ENCODE measurements at places on chromosomes 6 and 20. TPM values are rescaled to one million over a fixed set of nuclear protein-coding genes. Genes with fewer than 3 reads are reported as not detected.
A peak's percentile ranks its signal among the peaks of the same experiment; 100 is the strongest.

NRN1 gene
- total RNA-seq: not detected

GRCh38 chr6:5259428-5259827, 1.3 kb downstream of the LYRM4 start:
- no peak for DNase-seq

GRCh38 chr20:14906908-14907434, 569.6 kb upstream of the FLRT3 start:
- DNase-seq: no peak

- peak; percentile 19 for DNase-seq
These were observed 636.5 kb upstream of the PTCHD4 start for GRCh38 chr6:48747471-48747870.

AIF1 gene
- total RNA-seq: not detected

DNA sequence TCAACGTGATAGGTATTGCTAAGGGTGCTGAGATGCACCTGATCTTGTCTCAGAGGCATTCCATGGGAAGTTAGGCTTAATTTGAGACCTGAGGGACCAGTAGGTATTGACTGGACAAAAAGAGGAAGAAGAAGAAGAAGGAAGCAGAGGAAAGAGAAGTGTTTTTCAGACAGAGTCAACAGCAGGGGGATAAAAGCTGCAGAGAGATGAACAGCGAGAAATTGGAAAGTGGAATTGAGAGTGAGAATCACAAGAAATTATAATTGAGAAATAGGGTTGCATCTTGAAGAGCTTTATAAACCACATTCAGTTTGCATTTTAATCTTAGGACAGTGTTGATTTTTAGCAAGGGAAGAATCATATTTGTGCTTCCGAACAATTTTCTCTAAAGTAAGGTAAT, 254.0 kb downstream of the CD83 start:
- DNase-seq: no peak

GJA10 gene
- total RNA-seq: not detected

DNA sequence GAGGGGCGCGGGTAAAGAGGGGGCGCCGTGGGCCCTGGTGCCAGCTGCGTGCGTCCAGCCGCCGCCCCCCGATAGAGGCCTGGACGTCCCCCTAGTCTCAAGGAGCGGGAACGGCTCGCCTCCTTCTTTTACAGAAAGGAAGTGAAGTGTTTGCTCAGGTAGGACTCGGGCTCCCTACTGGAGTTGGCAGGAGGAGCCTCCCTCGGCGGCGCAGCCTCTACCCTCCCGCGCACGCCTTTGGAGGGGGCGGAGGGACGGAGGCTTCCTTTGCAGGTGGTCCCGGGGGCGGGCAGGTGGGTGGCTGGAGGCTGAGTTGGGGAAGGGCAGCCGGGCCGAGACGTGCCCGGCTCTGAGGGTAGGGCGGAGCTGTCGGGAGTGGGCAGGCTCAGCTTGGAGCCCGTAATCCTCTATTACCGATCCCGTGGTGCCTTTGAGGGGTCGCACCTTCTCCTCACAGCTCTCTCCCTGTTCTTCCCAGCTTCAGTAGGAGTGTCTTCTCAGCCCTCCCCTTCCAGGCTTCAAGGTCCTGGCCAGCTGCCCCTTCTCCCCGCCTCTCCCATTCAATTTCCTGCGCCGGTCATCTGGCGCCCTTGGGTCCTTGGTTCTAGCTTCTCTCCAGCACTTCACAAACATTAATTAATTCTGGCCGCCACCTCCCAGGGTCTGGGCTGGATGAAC, 728 bp downstream of the ITPR3 start:
- peak; percentile 49 for DNase-seq

FOXC1 gene
- total RNA-seq: 12.0 TPM

DNA sequence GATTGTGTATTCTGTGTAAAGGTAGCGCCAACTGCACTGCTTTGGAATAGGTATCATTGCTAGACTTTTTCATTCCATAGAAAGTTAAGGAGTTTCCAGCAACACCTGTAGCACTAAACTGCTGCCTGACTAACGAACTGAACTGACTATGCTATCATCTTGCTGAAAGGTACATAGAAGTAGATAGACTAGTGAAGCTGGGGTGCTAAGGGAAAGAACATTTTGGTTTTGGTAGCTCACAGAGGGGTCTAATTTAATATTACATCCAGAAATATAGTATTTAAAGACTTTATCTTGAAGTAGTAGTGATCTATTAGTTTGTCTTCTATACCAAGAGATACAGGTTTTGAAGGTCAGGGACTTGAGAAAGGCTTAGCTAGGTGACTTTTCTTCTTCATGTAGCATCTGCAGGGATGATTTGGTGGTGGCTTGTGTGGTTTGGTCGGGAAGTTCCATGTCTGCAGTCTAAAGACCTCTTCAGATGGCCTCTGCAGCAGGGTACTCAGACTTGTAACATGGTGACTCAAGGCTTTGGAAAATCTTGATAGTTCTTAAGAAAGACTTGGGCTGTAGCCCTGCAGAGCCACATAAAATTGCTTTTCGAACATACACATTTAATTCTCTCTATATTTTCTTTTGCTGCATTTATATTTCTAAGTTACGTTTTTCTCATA, 10.2 kb downstream of the SENP6 start:
- no peak for DNase-seq

DNA sequence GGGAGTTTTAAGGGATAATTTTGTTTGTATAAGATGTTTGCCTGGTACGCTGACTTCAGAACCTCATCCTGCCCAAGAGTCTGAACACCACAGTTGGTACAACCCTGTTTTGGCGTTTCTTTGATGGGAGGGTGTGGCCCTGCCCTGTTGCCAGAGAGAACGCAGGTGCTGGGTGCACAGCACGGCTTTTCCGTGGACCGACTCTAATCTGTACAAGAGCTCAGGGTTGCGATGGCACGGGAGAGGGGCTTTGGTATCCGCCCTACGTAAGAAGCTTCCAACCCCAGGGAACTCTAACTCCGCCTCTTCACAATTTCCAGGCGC, 1.3 kb downstream of the CYP24A1 start:
- peak; percentile 37 for DNase-seq

DNA sequence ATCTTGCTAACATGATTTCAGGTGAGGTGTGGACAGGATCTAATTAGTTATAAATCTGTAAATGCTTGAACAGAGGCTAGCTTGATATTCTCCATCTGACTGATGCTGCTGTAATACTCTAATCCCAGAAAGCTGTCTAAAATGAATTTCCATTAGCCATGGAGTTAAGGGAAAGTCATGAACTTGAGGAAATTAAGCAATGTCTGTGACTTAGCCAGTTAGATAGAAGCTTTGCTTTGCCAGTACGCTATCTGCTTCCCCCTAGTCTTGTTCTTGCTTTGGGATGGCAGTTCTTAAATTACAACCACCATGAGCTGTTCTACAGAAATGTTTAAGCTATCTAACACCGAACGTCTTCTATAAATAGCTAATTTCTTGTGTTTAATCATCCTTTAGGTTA, 195.7 kb downstream of the PRL start:
- no peak for DNase-seq

EPHA7 gene
- 0.52 TPM for total RNA-seq

GRCh38 chr20:41150664-41151063, 13.3 kb downstream of the PLCG1 start:
- DNase-seq: no peak

DNA sequence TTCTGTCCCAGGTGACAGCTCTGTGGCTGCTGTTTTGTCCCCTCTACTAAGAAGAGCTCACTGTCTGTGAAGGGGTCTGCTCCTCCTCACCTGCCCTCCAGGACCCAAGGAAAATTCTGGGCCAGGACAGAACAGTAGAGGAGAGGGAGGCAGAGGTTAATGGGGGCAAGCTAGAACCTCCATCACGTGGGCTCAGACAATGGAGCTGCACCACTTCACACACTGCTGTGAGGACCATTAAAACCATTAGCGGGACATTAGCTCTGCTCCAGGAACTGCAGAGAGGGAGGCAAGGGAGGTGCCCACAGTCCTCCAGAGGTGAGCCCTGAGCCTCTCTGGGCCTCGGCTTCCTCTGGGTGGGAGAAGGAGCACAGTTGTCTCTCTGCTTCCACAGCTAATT, 78.4 kb downstream of the NOL4L start:
- no peak for DNase-seq

GTSF1L gene
- total RNA-seq: not detected

MYT1 gene
- 0.29 TPM for total RNA-seq

ALDH8A1 gene
- 1.9 TPM for total RNA-seq

GRCh38 chr6:8982668-8983067, 547.3 kb upstream of the SLC35B3 start:
- DNase-seq: no peak

- no peak for DNase-seq
These were observed 198.8 kb upstream of the NOX3 start for GRCh38 chr6:155654474-155654873.

DNA sequence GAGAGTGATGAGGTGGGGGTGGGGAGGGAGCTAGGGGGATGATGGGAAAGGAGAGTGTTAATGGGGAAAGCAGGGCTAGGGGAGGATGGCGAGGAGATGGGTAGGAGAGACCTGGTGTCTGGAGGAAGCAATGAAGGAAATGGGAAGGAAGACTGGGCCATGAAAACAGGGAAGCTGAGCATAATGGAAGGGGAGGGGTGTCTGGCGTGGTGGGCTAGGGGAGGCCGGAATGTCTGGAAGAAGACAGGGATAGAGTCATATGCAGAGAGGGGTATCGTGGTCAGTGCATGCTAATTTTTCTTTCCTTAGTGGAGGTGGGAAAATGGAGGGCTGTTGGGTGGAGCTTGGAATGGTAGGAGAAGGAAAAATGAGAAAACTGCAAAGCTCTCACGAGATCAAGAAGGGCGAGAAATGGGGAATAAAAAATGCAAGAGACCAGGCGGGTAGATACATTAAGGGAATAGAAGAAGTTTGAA, 423 bp downstream of the KLHDC3 start:
- DNase-seq: no peak

C6orf58 gene
- total RNA-seq: not detected

DNA sequence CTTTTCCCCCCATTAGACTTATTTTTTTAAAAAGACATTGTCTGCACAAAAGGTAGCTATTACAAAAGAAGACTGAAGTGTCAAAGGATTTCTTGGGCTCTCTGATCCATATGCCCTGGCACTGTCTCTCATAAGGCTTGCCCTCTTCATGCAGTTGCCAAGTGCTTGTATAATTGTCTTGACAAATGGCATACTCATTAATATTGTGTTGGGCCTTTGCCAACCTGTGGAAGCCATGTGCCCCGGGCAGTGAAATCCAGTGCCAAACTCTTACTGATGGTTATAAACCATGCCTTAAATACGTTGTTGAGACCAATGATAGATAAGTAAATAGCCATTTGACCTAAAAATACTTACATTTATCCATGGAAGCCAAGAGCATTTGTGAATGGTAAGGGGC, 98.1 kb downstream of the FARS2 start:
- DNase-seq: no peak

GRCh38 chr6:126927841-126928240, 190.6 kb upstream of the RSPO3 start:
- no peak for DNase-seq

PTK6 gene
- 11.1 TPM for total RNA-seq

- no peak for DNase-seq
These were observed 183.3 kb upstream of the ARID1B start for GRCh38 chr6:156593893-156594292.

All from PC-3 (cell line).